ENCODE measurements at places on chromosomes 6 and 20. TPM values are rescaled to one million over a fixed set of nuclear protein-coding genes. Genes with fewer than 3 reads are reported as not detected.
A peak's percentile ranks its signal among the peaks of the same experiment; 100 is the strongest.

DNA sequence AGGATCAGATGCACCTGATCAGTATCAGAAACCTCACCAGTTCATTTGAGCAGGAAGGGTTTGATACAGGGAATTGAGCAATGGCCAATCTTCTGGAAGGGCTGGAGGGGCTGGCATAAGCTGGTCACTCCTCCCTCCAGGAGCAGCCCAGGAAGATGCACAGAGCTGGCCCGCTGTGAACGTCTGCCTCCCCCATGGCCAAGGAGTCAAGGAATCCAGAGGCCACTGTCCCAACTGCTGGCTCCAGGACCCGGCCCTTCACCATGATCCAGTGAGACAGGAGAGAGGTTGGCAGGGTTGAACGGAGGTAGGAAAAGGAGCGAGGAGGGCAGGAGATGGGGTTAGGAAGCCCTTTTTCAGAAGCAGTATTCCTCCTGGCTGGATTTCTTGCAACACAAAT lies 113.9 kb upstream of the CST7 start:
- no peak overlapping the region for H3K4me3 ChIP-seq
- H3K4me1 ChIP-seq = peaks cover 8% of the 10 kb centered on the region
- peaks cover under 1% of the 10 kb centered on the region for H3K27me3 ChIP-seq
- H3K27ac ChIP-seq = no peak overlapping the region

GRCh38 chr6:147941143-147941542 lies 401.5 kb upstream of the SASH1 start:
- H3K27ac ChIP-seq = no peak overlapping the region
- H3K4me1 ChIP-seq = peaks cover 3% of the 10 kb centered on the region
- DNase-seq = no peak
- H3K4me3 ChIP-seq = no peak overlapping the region
- no peaks in the 10 kb centered on the region for H3K36me3 ChIP-seq

DNA sequence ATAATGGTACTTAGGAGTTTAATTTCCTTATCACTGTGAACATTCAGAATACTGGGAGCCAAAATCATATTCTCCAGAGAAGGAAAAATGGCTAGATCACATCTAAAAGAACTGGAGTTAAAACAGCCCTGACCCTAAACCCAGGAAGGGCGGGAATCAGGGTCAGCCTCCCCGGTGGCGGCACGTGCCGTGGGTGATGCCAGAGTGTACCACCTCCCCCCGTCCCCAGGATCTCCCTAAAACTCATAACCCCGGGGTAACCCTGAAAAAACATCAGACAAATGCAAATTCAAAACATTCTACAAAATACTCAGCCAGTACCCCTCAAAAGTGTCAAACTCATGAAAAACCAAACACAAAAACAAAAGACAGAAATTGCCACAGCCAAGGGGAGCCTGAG lies 148.3 kb downstream of the DLL1 start:
- no peak overlapping the region for H3K4me3 ChIP-seq
- no peaks in the 10 kb centered on the region for H3K4me1 ChIP-seq
- no peaks in the 10 kb centered on the region for H3K36me3 ChIP-seq
- DNase-seq = no peak
- H3K27me3 ChIP-seq = no peaks in the 10 kb centered on the region
- no peak overlapping the region for H3K27ac ChIP-seq

CLIC5 gene
- not detected for total RNA-seq

GRCh38 chr20:14544688-14545087 lies 207.3 kb upstream of the FLRT3 start:
- H3K4me1 ChIP-seq = no peaks in the 10 kb centered on the region
- no peaks in the 10 kb centered on the region for H3K36me3 ChIP-seq
- H3K27me3 ChIP-seq = no peaks in the 10 kb centered on the region
- no peak overlapping the region for H3K4me3 ChIP-seq
- no peak overlapping the region for H3K27ac ChIP-seq
- no peak for DNase-seq

LPA gene
- not detected for total RNA-seq

MUC21 gene
- total RNA-seq = not detected

DNA sequence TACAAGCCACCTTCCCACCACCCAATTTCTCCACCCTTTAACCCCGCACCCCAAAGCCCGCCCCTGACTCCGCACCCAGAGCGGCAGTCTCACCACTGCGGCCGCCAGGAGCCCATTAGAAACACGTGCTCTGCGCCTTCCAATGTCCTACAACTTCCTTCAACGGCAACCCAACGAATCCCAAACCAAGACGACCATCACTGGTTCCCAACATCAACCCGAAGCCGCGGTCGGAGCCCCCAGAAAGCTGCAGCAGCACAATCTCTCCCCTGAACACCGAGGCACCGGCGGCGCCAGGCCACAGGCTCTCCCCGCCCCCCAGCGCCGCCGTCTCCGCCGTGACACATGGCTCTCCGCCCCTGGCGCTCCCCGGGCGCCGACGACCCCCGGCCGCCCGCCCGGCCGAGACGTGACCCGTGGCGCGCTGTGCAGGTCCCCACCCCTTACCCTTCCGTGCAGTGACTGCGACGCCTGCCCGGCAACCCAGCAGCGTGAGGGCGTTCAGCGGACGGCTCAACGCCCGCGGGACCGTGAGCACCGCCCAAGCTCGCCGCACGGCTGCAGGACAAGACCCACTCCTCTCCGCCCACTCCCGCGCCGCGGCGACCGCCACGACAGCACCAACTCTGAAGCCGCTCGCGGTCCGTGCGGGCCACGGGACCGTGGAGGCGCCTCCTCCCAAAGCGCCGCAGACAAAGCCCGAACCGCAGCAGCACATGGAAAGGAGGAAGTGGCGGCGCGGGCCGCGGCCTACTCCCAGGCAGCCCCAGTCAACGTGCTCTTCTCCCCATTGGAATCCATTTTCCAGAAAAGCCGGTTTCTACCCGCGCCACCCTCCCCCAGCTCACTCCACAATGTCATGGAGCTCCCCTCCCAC lies 551 bp downstream of the SYNCRIP start:
- H3K27ac ChIP-seq = peak overlapping the region; percentile 98
- H3K4me1 ChIP-seq = peaks cover 4% of the 10 kb centered on the region
- H3K27me3 ChIP-seq = no peaks in the 10 kb centered on the region

GRCh38 chr20:21238818-21239536 lies 64.2 kb upstream of the XRN2 start:
- H3K4me3 ChIP-seq = no peak overlapping the region
- H3K27ac ChIP-seq = no peak overlapping the region
- peaks cover 2% of the 10 kb centered on the region for H3K36me3 ChIP-seq
- DNase-seq = no peak
- H3K4me1 ChIP-seq = no peaks in the 10 kb centered on the region
- no peaks in the 10 kb centered on the region for H3K27me3 ChIP-seq

SGK2 gene
- total RNA-seq = not detected

DNA sequence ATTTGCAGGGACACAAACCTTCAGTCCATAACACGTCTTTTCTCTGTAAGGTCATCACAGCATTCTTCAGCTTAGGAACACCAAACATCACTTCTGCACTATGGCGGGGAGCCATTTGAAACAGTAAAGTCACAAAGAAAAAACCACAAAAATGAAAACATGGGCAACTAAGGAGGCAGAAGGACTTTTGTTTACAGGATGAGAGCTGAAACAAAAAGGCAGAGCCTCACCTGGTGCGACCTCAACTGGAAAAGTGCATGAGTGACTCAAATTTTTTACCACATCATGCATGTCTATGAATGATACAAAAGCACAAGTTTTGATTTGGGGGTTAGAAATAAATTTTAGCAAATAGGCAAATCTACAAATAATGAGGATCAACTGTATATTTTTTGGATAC lies 68.2 kb upstream of the TNFAIP3 start:
- no peaks in the 10 kb centered on the region for H3K27me3 ChIP-seq
- H3K36me3 ChIP-seq = no peaks in the 10 kb centered on the region

LAMA2 gene
- 13.3 TPM for total RNA-seq

DNA sequence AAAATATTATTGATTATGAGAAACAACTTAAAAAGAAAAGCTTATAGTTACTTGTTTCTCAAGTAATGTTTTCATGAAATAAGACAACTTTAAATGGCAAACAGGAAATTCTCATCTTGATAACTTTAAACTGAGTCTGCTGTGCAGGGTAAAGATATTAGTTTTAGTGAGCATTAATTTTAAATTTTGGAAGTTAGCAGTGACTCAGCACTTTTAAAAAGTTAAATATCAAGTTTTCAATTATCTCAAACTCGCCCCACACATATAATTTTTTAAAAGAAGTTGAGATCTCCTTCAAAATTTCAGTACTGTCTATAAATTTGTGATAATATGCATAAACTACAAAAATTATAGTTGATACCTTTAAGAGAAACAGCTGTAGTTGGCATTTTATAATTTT lies 337.3 kb upstream of the NT5E start:
- no peaks in the 10 kb centered on the region for H3K36me3 ChIP-seq
- H3K27me3 ChIP-seq = peaks cover 2% of the 10 kb centered on the region
- H3K27ac ChIP-seq = no peak overlapping the region
- H3K4me3 ChIP-seq = no peak overlapping the region
- no peaks in the 10 kb centered on the region for H3K4me1 ChIP-seq
- no peak for DNase-seq

FOXQ1 gene
- total RNA-seq = not detected

SLC22A3 gene
- not detected for total RNA-seq

GRCh38 chr6:10347561-10348327 lies 67.1 kb downstream of the TFAP2A start:
- DNase-seq = peak; percentile 24
- H3K4me1 ChIP-seq = no peaks in the 10 kb centered on the region
- H3K4me3 ChIP-seq = no peak overlapping the region
- no peak overlapping the region for H3K27ac ChIP-seq
- H3K36me3 ChIP-seq = no peaks in the 10 kb centered on the region
